Stimulated activated CD4-positive, alpha-beta T cell treated with anti-CD3 and anti-CD28 coated beads, TNF-alpha, amount 100 ng/mL, for 1 hour (primary cell): ENCODE measurements at places on chromosomes 7 and 10.

- DNase-seq: no peak
Measured at GRCh38 chr10:725786-726185, 36.3 kb upstream of the DIP2C start.

DNA sequence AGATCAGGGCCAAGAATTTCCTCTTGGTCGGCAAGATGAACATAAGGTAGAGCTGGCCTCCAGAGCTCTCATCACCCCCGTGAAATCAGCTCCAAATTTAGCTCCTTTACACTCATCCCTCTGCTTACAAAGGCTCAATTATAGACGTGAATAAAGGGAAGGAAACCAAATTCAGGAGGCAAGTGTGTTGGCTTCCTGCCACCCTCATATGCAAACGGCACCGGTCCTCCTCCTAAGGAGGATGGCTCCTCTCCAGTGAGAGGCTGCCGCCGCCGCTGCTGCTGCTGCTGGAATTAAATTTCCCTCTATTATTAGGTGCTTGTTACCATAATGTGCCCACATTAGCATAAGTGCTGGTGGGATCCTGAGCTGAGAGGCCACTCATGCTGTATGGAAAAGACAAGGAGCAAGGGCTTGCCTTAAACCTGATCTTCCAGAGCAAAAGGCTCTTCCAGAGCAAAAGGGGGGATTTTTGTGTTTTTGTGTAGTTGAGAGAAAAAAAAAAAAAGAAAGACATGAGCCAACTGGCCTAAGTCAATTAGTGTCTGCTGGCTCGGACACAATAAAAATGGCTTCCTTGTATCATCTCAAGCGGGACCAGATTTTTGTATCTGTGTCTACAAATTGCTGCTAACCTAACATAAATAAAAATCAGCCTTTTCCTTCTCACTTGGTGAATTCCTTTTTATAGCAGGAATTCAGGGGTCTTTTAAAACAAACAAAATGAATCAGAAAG lies 68.4 kb downstream of the CDHR3 start:
- no peak for DNase-seq

- DNase-seq: no peak
Measured at GRCh38 chr10:118939211-118940007, 90.1 kb upstream of the NANOS1 start.

DNA sequence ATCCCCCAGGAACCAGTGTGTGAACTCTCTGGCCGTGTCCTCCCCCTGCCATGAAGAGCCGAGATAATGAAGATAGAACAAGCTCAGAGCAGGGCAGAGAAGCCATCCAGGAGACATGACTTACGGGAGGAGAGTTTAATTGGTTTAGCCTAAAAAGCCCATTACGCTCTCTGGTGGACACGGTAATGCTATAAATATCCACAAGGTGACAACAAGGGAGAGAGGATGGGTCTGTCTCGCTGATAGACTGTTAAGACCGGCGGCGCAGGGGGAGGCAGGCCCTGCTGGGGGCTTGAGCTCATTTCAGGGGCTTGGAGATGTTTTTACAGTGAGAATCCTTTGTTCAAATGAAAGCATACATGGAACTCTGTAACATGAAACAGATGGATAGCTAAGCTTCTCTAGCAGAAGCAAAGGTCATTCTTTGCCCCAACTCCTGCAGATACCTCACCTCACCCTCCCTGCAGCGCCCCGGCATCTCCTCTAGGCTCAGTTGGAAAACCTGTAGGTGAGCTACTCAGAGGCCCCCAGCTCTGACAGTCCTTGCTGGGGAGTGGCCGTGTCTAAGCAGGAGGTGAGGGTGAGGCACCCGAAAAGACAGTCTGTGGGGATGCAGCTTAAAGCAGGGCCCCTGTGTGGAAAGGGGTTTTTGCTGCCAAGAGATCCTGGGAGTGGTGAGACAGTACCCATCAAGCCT lies 40.8 kb upstream of the LOXL4 start:
- no peak for DNase-seq

- no peak for DNase-seq
Measured at GRCh38 chr7:40239755-40240303, 105.0 kb downstream of the SUGCT start.

DNA sequence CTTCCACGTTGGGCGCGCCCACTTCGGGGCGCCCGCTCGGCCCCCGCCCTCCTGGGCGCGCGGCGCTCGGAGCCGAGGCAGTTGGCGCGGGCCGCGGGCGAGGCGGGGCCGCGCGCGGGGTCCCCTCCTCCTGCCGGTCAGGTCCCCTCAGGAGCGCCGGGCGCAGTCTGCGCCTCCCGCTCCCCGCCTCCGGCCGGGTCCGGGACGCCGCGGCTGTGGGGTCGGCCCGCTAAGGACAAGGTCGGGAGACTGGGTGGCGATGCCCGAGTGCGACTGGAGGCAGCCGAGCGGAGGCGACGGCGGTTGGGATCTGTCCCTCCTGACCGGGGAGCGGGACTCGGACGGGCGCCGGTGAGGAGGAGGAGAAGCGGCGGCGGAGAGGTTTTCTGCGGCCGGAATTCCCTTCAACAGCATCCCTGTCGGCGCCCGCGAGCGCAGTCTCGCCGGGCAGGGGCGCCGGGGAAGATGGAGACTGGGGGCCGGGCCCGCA lies at the start of gene ATRNL1:
Gene ATRNL1, plus strand, starts transcription at position 80 of the 490 bp plus-strand sequence. Its CDS starts 386 bp downstream, at position 466.
- no peak for DNase-seq

- DNase-seq: no peak
Measured at GRCh38 chr10:62379394-62379793, 5.2 kb downstream of the ZNF365 start.

GRCh38 chr7:97430006-97430405 lies 301.9 kb upstream of the TAC1 start:
- DNase-seq: no peak

DNA sequence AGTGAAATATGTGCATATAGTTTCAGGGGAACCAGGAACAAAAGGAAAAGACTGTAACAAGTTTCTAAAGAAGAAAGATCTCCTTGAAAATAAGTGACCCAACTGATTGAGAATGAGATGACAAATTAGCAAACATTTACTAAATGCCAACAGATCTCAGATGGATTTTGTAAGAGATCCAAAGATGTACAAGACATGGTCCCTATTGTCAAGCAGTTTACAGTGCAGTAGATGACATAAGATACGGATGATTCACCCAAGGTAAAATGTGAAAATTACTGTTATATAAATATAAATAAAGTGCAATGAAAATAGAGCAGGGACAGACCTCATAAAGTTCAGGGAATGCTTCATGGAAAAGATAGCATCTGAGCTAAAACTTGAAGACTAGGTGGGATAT lies 121.5 kb upstream of the FZD1 start:
- DNase-seq: no peak

- no peak for DNase-seq
Measured at GRCh38 chr7:45585628-45586027, 11.5 kb downstream of the ADCY1 start.

DNA sequence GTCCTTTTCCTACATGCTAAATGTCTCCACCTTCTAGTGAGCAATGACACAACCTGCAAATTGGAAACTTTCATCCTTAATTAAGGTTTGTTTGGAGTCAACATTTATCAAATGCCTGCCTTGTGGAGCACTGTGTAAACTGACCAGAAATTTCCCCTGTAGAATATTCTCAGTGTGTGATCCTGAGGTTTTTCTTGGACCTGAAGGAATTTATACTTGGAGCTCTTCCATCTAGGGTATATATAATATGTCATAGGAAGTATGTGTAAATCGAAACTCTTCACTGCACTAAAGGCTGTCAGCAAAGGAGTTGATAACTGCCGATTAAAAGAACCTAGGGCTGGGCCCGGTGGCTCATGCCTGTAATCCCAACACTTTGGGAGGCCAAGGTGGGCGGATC lies 152.4 kb downstream of the NSUN6 start:
- DNase-seq: no peak

- no peak for DNase-seq
Measured at GRCh38 chr10:14371581-14371980, 40.9 kb upstream of the FRMD4A start.

GRCh38 chr7:133348250-133348649 lies 95.4 kb downstream of the EXOC4 start:
- no peak for DNase-seq

GRCh38 chr7:128530855-128531104 lies 54.2 kb downstream of the METTL2B start:
- DNase-seq: no peak

GRCh38 chr10:129494740-129495139 lies 27.7 kb downstream of the MGMT start:
- no peak for DNase-seq
